ENCODE measurements at places on chromosomes 2 and 18.

- no peak for DNase-seq
These were observed 919 bp downstream of the SF3B1 start for GRCh38 chr2:197433780-197434438.

DNA sequence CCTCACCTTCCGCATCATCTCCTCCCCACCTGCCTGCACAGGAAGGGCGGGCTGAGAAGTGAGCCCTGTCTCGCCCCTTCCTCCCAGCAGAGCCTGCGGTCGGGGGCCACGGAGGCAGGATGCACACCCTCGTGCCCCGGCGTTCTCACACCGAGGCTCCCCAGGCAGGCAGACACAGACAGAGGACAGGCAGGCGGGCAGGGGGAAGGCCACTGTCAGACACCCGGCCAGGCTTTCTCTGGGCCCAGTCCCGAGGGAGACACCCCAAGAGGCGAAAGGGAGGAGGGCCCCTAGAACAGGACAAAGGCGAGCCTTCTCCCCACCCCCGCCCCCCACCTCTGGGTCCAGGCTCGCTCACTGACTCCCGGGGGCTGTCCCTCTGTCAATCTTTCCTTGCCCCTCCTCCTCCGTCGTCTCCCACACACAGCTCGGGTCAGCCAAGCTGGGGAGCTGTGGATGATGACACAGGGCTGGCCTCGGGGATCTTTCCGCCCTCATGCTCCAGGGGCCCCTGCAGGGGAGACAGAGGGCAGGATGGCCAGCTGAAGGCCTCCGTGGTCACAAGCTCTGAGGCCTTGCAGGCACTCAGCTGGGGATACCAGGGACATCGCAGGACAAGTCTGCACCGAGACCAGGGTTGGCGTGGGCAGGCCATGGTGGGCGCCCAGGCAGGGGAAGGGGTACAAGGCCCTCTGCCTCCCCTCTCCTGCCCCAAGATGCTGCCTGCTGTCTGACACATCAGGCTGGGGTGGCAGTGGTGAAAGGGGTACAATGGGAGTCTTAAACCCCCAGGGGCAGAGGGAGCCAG, 24.9 kb downstream of the BIN1 start:
- DNase-seq, result no peak

DNA sequence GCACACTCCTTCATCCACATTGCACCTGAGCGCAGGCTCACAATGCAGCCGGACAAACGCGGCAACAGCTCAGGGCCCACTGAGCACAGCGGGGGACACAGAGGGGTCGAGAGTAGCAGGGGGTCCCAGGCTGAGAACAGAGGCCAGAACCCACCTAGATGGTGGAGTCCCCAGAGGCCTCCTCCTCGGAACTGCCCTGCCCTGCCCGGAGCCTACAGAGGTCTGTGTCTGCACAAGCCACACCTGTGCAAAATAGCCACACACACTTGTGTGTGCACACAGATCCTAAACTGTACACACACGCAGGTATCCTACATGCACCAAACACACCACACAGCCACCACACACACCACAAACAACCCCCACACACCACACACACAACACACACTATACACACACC, 72.8 kb downstream of the TMEM18 start:
- DNase-seq, result no peak

DNA sequence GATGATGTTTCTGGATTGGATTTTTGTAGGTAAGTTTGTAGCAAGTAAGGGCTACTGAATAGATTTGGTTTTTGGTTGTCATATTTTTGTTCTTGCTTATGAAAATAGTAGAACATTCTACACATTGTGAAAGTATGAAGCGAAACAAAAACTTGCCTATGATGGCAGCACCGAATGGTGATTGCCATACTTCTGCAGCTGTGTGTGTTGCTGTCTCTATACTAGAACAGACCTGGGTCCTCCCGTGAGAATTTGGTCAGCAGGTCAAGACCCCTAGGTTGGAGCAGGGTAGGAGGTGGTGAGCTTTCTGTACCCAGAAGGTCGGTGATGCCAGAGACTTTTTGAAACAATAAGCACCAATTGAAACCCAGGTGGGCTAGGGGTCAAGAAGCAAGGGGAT, 322.6 kb downstream of the PRKCE start:
- no peak for DNase-seq

- DNase-seq, result no peak
These were observed 78.0 kb downstream of the SOWAHC start for GRCh38 chr2:109692013-109692743.

DNA sequence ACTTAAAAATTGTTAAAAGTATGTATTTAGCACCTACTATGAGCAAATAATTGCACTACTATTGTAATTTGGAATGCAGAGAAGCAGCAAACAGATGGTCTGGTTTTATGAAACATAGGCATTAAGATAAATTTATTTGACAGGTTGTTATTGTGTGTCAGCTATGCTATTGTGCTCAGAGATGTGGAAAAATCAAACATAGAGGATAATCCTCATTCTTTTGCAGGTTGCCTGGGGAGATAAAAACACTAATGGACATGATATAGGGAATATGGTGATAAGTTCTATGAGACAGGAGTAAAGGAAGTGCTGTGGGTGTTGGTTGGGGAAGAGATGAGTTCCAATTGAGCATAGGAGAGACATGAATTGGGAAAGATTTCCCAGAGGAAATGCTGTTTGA, 71.3 kb downstream of the PPP1R1C start:
- DNase-seq, result no peak

Data from retinal pigment epithelial cell (primary cell).